ENCODE measurements at places on chromosomes 12 and 14. TPM values are rescaled to one million over a fixed set of nuclear protein-coding genes. Genes with fewer than 3 reads are reported as not detected.

- no peak overlapping the region for H3K4me3 ChIP-seq
- no peaks in the 10 kb centered on the region for H3K36me3 ChIP-seq
- H3K4me1 ChIP-seq, result no peaks in the 10 kb centered on the region
- no peaks in the 10 kb centered on the region for H3K27me3 ChIP-seq
- H3K27ac ChIP-seq, result no peak overlapping the region
These were observed 398.2 kb downstream of the DPF3 start for GRCh38 chr14:72495668-72496067.

DNA sequence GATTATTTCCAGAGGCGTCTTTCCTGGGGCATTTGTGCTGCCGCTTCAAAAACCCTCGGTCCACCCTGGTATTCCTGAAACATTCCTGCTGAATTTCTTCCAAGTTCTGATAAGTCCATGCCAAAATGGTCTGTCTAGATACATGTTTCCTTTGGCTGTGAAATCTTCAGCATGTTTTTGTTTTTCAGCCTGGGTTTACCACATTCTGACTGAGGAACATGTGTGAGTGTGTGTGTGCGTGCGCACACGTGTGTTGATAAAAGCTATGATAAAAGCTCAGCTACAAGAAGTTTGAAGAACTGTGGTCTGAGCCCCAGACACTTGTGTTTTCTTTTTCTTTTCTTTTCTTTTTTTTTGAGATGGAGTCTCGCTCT lies 22.4 kb downstream of the ANKRD9 start:
- no peaks in the 10 kb centered on the region for H3K4me1 ChIP-seq
- H3K4me3 ChIP-seq, result no peak overlapping the region

GRCh38 chr12:56477521-56478225 lies 9.3 kb downstream of the SPRYD4 start:
- H3K4me3 ChIP-seq, result no peak overlapping the region
- H3K36me3 ChIP-seq, result no peaks in the 10 kb centered on the region
- H3K4me1 ChIP-seq, result no peaks in the 10 kb centered on the region

DNA sequence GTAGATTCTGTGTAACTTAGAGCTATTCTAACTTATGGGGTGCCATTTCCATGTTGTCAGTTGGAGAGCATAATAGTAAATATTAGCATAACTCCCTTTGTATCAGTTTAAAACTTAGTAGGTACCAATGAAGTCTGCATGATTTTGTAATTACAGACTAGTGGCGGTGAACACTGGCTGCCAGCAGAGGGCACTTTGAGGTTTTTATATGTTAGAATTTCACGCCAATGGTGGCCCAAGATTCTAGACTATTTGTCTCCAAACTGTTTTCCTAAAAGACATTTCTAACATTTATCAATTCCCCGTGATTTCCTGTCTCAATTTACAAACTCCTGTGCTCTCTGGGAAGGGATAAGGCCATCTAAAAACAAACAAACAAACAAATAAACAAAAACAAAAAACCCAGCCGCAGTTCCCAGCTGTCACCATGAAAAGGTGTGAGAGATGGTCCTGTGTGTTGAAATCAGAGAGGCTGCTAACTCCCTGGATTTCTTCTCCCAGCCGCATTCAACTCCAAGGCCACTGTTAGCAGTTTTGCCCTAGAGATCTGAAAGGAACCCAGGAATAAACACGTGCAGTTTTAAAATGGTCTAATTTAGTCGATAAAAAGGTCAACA lies 57.6 kb downstream of the BRMS1L start:
- no peaks in the 10 kb centered on the region for H3K27me3 ChIP-seq
- H3K27ac ChIP-seq, result no peak overlapping the region
- H3K4me3 ChIP-seq, result no peak overlapping the region
- DNase-seq, result peak; percentile 34
- no peaks in the 10 kb centered on the region for H3K36me3 ChIP-seq

GRCh38 chr14:87254331-87254874 lies 738.6 kb downstream of the GALC start:
- H3K27me3 ChIP-seq, result no peaks in the 10 kb centered on the region
- H3K27ac ChIP-seq, result no peak overlapping the region
- H3K4me1 ChIP-seq, result no peaks in the 10 kb centered on the region
- H3K4me3 ChIP-seq, result no peak overlapping the region
- H3K36me3 ChIP-seq, result no peaks in the 10 kb centered on the region
- no peak for DNase-seq

- H3K4me3 ChIP-seq, result no peak overlapping the region
- no peak overlapping the region for H3K27ac ChIP-seq
- peaks cover 3% of the 10 kb centered on the region for H3K4me1 ChIP-seq
- DNase-seq, result no peak
- H3K27me3 ChIP-seq, result no peaks in the 10 kb centered on the region
- H3K36me3 ChIP-seq, result no peaks in the 10 kb centered on the region
These were observed 4.3 kb upstream of the GPR19 start for GRCh38 chr12:12700254-12700653.

DNA sequence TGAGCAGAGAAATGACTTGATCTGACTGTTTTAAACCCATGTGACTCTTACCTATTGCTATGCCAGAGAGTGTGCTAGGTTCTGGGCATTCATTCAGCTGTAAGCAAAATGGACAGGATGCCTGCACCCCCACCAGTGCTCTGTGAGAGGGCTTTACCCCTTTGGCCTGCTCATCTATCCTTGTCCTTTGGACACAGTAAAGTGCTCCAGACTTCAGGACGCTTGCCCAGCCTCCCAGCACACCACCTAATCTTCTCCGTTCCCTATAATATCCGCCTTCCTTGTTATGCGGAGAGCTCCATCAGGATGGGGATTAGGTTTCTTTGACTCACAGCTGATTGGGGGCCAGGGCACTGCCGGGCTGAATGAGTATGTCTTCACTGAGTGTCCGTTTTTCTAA lies 4.4 kb upstream of the ZNF839 start:
- peaks cover 6% of the 10 kb centered on the region for H3K4me1 ChIP-seq
- DNase-seq, result no peak
- peak overlapping the region; percentile 88 for H3K27ac ChIP-seq
- H3K36me3 ChIP-seq, result no peaks in the 10 kb centered on the region
- H3K4me3 ChIP-seq, result no peak overlapping the region
- H3K27me3 ChIP-seq, result no peaks in the 10 kb centered on the region

DNA sequence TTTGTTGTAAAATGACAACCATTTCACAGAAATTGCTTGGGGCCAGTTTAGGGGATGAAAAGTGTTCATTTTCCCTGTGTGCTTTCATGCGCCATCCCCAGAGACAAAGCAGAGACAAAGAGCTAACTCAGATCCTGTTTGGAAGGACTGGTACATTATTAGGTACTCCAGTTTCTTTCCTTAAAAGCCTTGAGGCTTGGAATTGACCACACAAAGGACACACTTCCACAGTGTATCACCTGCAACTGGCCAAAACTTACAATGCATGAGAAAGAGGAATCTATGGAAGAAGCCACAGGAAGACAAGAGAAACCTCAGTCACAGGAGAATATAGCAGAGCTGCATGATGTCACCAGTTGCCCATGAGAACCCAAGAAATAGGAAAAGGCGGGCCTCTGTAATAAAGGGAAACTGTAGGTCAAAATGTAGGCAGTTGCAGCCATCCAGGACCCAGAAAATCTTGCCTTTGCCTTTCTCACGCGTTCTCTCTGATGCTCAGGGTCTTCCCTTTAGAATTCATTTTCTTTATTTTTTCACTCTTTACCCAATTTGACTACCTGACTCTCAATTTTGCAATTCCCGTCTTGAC lies 339.0 kb downstream of the RMST start:
- no peaks in the 10 kb centered on the region for H3K36me3 ChIP-seq
- DNase-seq, result no peak
- H3K4me1 ChIP-seq, result no peaks in the 10 kb centered on the region
- no peaks in the 10 kb centered on the region for H3K27me3 ChIP-seq
- H3K4me3 ChIP-seq, result no peak overlapping the region
- no peak overlapping the region for H3K27ac ChIP-seq

Gene CLEC4C
- total RNA-seq, result not detected

GRCh38 chr14:93619176-93619793 lies 169.0 kb downstream of the PRIMA1 start:
- H3K27me3 ChIP-seq, result no peaks in the 10 kb centered on the region
- no peak for DNase-seq
- no peak overlapping the region for H3K27ac ChIP-seq
- no peaks in the 10 kb centered on the region for H3K36me3 ChIP-seq
- H3K4me3 ChIP-seq, result no peak overlapping the region

- peaks cover 15% of the 10 kb centered on the region for H3K4me1 ChIP-seq
- no peaks in the 10 kb centered on the region for H3K36me3 ChIP-seq
- H3K27ac ChIP-seq, result no peak overlapping the region
- H3K27me3 ChIP-seq, result no peaks in the 10 kb centered on the region
- DNase-seq, result no peak
- no peak overlapping the region for H3K4me3 ChIP-seq
These were observed 84.0 kb downstream of the CCDC88C start for GRCh38 chr14:91333650-91334039.

DNA sequence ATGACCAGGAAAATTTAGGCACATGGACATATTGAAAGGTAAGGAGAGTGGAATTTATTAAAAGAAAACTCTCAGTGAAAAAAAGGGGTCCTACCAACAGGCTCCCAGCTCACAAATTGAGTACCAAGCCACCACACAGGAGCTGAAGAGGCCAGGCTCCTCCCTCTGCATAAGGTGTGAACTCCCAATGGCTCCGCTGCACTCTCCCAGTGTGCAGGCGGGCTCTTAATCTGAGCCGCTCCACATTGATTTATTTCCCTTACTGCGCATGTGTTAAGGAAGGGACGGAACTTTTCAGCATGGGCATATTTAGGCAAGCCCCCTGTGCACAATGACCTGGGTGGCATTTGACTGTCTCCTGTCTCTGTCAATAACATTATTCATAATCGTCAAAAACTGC lies 68.6 kb upstream of the PLEKHG7 start:
- no peaks in the 10 kb centered on the region for H3K27me3 ChIP-seq
- no peak overlapping the region for H3K4me3 ChIP-seq
- no peak for DNase-seq
- H3K4me1 ChIP-seq, result no peaks in the 10 kb centered on the region

DNA sequence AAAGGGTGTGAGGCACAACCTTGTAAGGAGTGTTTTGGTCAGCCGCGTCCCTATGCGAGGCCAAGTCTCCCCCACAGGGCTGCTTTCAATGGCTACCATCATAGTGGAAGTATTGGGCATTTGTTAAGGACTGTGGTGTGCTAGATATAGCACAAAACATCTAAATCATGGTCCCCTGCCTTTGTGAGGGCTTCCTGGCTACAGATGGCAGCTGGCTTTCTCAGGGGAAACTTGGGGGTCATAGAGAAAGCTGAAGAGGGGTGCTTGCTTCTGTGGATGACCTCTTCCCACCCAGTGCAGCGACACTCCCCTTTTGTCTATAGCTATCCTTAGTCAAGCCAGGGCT lies 315.8 kb downstream of the ZFP36L1 start:
- no peaks in the 10 kb centered on the region for H3K36me3 ChIP-seq
- H3K4me3 ChIP-seq, result no peak overlapping the region
- peak overlapping the region; percentile 80 for H3K27ac ChIP-seq

GRCh38 chr12:69083689-69084088 lies 150.7 kb upstream of the CPM start:
- H3K4me1 ChIP-seq, result no peaks in the 10 kb centered on the region
- no peak overlapping the region for H3K4me3 ChIP-seq
- no peaks in the 10 kb centered on the region for H3K27me3 ChIP-seq
- H3K27ac ChIP-seq, result no peak overlapping the region

DNA sequence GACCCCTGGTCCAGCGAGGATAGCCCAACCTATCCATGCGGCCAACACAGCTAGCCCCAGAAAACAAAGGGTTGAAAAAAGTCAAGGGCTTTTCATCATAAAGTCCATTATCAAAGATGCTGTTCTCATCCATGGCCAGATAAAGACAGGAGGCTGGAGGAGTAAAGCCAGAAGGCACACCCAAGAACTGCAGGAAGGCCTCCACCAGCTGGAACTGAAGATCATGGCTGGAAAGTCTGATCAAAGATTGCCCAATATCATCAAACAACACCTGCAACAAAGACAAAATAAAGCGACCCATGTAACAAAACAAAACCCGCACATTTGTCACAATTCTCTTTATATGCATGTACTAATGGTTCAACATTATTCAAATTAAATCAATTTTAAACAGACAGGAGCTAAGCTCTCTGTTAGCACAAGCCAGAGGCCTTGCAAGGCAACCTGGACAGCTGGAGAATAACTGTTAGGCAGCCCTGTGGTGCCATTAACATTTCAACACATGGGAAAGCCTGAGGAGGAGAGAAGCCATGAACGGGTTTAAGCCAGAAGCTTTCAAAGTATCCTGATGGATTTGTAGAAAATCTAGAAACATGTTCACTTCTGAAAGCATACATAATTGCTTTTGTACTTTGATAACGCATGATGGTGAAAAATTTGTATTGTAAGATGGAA lies 34.1 kb downstream of the PSMC1 start:
- no peaks in the 10 kb centered on the region for H3K27me3 ChIP-seq
- no peak for DNase-seq
- H3K36me3 ChIP-seq, result peaks cover 82% of the 10 kb centered on the region
- H3K4me3 ChIP-seq, result no peak overlapping the region
- peak overlapping the region; percentile 11 for H3K27ac ChIP-seq
- H3K4me1 ChIP-seq, result peaks cover 22% of the 10 kb centered on the region

Gene IL22
- not detected for total RNA-seq

DNA sequence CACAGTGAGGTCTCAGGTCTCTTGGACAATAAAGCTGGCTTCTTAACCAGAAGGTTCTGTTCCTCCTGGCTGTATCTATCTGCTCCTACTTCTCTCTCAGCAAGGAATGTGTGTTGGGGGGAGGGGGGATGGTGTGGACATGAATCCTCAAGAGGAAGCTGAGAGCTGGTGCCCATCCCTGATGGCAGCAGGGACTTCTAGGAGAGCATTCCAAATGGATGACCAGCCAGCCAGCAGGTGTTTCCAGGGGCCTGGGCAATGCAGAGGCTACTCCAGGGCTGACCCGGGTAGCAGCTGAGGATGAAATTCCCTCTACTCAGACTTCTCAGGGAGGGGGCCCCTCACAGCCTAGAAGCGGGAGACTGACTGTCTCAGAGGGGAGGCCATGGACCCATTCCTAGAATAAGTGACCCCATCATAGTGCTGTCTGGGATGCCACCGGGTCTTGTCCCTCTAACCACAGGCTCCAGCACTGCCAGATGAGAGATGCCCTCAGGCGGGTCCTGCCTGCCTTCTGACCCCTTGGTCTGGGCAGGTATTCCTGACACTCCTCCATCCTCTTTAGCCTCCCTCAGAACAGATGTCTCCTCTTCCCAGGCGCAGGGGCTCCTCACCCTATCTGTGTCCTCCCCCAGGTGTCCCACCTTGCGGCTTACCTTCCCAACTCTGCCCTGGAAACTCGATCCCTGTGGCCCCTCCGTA lies 1.2 kb downstream of the RAB15 start:
- H3K36me3 ChIP-seq, result peaks cover under 1% of the 10 kb centered on the region
- H3K27ac ChIP-seq, result no peak overlapping the region
- peaks cover 9% of the 10 kb centered on the region for H3K4me1 ChIP-seq
- DNase-seq, result no peak
